Osteoblast (primary cell): ENCODE measurements at places on chromosomes 5 and 9. TPM values are rescaled to one million over a fixed set of nuclear protein-coding genes. Genes with fewer than 3 reads are reported as not detected.

TEX48 gene
- not detected in 2 replicates for total RNA-seq

DNA sequence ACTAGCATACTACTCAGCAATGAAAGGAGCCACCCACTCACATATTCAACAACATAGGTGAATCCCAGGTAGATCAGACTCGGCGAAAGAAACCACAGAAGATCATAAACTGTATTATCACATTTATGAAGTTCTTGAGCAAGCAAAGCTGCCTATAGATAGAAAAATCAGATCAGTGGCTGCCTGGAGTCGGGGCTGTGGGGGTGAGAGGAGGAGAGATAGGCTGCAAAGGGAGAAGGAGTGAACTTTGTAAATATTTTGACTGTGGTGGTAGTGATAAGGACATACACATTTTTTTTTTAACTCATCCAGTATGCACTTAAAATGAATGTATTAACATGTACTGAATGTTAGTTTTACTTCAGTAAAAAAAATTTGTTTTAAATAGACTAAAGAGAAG, 23.5 kb upstream of the TMEM174 start:
- DNase-seq: no peak

- DNase-seq: no peak
Measured at GRCh38 chr5:106766916-106767315, 903.8 kb downstream of the EFNA5 start.

DNAJC25 gene
- total RNA-seq: 7.1 and 8.3 TPM in 2 replicates

DNA sequence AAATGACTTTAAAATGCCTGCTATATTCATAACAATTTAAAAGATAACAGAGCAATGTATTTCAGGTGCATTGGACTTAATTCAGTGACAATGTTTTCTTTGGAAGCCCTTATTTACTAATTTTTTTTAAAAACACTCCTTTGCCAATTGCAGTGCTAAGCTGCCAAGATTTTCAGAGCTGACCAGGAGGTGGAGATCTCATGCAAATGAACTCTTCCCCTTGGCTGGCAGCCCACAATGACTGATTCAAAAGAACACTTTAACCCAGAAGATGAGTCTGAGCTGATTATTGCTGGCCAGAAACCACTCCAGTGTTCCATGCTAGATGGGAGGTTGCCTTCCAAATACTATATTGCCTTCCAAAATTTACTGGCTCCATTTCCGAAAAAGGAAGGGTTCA, 128.3 kb upstream of the CCNH start:
- peak; percentile 35 for DNase-seq
